ENCODE measurements at places on chromosomes 12 and 14.

DNA sequence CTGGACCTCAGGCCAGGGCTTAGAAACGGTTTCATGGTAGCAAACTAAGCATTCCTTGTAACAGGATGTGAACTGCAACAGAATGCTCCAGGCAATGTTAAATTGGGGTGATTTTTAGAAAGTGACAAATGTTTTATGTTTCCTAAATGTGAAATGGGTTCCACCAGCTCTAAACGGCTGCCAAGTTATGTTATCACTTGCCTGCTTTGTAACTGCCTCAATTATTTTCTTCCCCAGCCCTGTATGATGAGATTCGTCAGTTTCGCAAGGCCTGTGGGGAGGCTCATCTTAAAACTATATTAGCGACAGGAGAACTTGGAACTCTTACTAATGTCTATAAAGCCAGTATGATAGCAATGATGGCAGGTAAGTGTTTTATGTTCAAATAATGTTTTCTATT, 70.9 kb downstream of the DERA start:
- no peak for DNase-seq

- no peak for DNase-seq
These were observed 795.4 kb downstream of the SLC6A15 start for GRCh38 chr12:84117190-84117589.

DNA sequence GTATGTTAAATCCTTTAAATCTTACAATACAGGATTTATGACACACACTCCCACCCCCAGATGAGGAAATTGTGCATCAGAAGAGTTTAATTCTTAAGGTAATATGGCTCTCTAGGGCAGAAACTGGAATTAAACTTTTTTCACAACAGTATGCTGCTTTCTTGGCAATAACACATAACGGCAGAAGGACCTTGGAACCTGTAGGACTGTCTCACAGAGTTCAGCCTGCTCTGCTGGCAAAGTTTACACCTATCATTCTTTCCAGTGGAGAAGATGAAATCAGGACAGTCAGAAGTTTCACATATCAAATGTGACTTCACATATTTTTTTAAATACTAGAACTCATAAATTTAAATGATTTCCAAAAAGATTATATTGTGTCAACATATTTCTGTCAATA, 30.6 kb upstream of the MYF6 start:
- no peak for DNase-seq

- no peak for DNase-seq
These were observed 7.7 kb downstream of the BRF1 start for GRCh38 chr14:105292826-105293711.

GRCh38 chr12:55443776-55444175, at the start of gene OR6C2:
OR6C2 (plus strand) TSS chr12:55444076; CDS start chr12:55452214, 8,138 bp downstream.
- no peak for DNase-seq

GRCh38 chr14:50800032-50800431, 30.9 kb downstream of the NIN start:
- no peak for DNase-seq

DNA sequence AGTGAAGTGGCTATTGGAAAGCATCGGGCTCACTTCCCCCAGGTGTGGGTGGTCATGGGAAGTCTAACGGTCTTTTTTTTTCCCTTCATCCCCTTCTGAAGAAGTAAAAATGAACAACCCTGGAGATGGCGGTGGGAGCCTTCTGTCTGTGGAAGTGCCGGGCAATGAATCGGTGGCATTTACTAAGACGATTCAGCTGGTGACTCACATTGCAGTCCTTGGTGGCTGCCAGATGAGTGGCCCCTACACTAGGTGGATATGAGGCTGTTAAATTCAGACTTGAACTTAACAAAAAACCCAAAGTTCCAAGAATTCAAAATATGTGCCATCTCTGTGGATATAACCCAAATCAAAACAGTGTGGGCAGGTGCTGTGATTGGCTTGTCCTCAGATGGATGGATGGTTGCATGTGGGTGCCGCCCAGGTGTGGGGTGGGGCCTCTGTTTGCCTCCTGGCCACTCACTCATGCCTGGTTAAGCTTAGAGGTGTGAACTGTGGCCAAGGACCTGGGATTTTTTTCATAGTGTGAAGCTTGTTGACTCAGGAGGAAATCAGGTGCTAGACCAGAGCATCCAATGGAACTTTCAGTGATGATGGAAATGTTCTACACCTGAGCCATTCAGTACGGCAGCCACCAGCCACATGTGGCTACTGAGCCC, 176.7 kb upstream of the NOS1 start:
- no peak for DNase-seq

DNA sequence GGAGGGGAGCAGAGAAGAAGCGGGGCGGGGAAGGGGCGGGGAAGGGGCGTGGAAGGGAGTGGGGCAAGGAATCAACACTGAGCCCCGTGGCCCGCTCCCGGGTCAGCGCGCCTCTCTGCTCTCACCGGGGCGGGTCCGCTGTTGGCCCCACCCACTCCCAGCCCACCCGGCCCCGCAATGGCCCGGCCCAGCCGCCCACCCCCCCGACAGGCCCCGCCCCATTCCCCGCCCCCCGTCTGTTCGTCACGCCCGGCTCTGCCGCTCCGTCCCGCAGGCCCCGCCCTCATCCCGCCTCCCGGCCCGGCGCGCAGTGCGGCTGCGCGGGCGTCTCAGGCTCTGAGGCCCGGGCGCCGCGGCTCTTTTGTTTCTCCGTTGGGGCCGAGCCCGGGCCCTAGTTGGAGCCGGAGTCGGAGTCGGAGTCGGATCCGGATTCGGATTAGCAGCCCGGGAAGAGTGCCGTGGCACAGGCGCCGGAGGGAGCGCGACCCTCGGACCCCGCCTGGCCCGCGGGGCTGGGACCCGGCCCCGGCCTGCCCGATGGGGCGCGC, at the start of gene ULK1:
Gene ULK1, plus strand, starts transcription at position 310 of the 548 bp plus-strand sequence. CDS start 380 bp downstream, outside the sequence.
- peak; percentile 92 for DNase-seq

GRCh38 chr12:119649202-119649808, 18.6 kb upstream of the PRKAB1 start:
- DNase-seq, result no peak

DNA sequence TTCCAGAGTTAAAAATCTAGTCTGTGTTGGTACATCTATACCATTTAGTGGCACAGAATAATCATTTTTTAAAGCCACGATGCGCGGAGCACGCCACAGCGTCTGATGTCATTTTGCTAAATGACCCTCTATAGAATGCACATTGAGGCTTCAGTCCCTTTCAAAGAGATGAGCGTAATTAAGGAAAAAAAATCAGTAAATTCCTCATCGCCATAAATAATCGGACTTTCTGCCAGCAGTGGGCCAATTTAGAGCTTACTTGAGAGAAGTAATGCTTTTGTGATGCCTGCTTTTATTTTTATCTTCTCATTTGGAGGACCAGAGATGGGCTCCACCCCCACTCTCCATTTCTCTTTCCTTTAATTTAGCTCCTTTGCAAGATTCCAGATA, 4.0 kb downstream of the ASCL1 start:
- no peak for DNase-seq

- DNase-seq, result no peak
These were observed 132.1 kb upstream of the PDZRN4 start for GRCh38 chr12:41055875-41056577.

DNA sequence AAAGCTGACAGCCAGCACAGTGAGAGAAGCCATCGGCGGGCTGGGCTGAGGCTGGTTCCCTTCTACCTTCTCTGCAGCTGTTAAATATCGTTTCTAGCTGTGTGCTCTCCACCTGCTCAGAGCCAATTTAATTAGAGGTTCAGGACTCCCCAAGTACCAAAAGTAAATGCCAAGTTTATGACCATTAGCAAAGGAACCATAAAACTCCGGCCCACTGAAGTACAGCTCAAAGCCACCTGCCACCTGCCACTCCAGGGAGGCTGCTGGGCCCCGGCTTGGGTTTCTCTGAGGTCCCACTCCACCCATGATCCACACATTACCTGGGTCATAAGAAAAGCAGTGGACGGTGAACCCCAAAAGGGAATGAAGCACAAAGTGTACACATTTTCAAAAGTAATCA, 272.8 kb downstream of the KSR2 start:
- no peak for DNase-seq

DNA sequence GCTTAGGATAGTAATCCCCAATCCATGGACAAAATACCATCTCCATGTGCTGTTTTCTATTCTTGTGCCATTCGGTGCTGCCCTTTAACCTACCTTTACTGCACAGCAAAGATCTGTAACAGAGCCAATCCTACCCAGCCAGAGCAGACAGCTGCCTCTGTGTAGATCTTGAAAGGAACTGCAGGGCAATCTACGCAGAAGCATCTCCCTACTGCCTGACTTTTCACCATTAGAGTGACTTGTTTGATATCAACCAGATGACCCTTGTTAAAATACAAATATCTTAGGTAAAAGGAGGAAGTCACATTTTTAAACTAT, 33.9 kb upstream of the PPM1A start:
- DNase-seq, result no peak

DNA sequence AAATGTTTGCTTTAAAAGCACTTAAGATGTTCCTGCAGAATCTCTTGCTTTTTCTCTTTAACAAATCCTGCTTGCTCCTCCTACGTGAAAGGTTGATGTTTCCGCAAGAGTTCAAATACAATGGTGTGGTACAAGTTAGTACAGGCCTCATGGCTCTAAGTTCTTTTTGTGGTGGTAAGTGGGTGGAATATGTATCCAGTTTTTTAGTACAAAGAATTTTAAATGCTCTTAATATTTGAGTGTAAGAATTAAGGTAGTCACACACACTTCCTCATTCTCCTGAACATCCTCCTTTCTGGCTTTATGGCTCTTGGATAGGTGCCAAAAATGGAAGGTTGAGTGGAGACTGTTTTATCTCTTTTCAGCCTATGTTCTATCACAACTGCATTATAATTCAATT, 1.8 kb downstream of the OTOGL start:
- DNase-seq, result no peak

DNA sequence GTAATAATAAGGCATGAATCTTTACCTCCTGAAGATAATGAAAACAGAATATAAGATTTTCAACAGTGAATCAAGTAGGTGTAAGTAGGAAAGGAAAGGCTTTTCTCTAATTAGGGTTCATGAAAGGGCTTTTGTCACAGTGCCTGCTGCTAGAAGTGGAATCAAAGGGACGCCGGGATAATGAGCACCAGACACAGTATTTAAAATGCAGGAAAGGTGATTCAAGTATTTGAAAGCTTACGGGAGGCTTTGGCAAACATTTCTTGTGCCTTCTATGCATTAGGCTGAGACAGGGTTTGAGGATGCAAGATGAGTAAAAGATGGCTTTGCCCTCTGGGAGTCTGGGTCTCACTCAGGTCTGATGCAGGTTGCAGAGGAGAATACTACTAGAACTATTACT, 70.5 kb upstream of the ANO4 start:
- DNase-seq, result no peak

DNA sequence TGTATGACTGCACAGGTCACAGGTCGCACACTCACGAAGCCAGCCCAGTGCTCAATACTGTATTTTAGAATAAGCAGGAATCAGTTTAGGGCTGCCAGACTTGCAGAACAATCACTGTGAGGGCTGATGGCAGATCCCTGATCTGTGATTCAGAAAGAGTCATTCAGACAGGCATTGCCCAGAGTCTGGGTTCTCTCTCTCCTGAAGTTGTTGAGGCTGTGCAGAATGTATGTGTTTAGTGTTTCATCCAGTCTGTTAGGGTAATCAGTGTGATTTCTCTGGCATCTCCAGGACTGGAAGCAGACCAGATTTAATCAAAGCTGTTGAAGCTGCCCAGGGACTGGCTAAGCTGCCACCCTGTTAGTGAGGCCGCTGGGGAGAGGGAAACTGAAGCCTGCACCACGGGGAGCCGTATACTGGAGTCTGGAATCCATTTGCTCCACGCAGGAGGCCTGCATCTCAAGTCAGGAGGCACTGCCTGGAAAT, 69.3 kb downstream of the ETV6 start:
- no peak for DNase-seq

DNA sequence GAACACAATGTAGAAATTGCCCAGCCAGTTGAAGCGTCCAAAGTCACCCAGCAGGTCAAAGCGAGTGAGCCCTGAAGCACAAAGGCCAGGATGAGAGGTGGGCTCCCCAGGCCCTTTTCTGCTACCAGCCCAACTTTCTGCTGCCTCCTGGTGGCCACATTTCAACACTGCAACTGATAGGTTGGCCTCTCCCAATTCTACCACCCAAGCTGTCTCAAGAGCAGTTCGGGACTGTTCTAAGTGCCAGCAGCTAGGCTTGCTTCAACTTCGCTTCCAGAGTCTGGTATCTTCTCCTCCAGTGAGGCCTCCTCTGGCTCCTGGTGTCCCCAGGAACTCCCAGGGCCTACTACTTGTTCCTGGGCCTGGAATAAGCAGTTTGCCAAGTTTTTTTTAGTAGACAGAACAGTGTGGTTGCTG, 3.4 kb upstream of the DHH start:
- DNase-seq, result peak; percentile 45

DNA sequence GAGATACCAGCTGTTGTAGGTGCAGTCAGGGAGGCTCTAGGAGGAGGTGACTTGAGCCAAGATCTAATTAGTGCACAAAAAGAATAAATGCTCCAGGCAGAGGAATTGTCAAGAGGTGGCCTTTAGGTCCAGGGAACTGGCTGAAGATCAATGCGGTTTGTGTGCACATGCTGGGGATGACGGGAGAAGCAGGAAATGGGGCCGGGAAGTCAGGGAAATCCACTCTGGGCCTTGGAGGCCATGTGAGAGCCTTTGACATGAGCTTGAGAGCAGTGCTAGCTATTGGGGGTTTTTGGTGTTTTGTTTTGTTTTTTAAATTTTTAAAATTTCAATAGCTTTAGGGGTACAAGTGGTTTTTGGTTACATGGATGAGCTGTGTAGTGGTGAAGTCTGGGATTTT, 67.4 kb downstream of the MVK start:
- no peak for DNase-seq

DNA sequence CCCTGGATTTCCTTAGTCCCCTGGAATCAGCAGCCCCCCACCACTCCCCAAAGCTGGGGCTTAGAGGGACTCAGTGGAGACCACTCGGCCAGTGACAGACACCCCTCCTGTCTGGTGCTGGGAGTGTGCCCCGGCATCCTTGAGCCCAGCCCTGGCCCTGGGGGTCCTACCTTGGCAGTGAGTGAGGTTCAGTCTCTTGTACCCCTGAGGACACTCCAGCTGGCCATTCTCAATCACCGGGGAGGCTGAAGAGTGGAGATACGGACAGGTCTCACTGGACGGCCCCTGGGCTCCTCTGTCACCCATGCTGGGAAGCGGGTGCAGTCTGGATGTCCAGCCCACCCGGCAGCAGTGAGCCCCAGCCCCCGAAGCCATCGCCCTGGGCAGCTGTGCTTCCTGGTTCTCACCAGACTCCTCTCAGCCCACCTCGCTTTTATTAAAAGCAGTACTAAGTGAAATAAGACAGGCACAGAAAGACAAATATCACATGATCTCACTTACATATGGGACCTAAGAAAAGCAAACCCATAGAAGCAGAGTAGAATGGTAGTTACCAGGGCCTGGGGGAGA, 42.3 kb downstream of the ISCA2 start:
- no peak for DNase-seq

GRCh38 chr14:64201921-64202545, 92.1 kb downstream of the ESR2 start:
- no peak for DNase-seq

GRCh38 chr14:68779761-68780323, 13.0 kb downstream of the ZFP36L1 start:
- no peak for DNase-seq
